Stimulated activated CD8-positive, alpha-beta memory T cell treated with anti-CD3 and anti-CD28 coated beads, Interleukin-15, amount 100 ng/mL, for 24 hours (primary cell): ENCODE measurements at places on chromosomes 4 and X.

- DNase-seq = no peak
These were observed 24.4 kb upstream of the PLAC8 start for GRCh38 chr4:83138946-83139345.

- no peak for DNase-seq
These were observed 349.2 kb downstream of the ADGRL3 start for GRCh38 chr4:61549336-61549735.

- DNase-seq = no peak
These were observed 56.5 kb downstream of the NFKB1 start for GRCh38 chr4:102557636-102558035.

GRCh38 chr4:125091-125771 lies 930 bp downstream of the ZNF718 start:
- no peak for DNase-seq

DNA sequence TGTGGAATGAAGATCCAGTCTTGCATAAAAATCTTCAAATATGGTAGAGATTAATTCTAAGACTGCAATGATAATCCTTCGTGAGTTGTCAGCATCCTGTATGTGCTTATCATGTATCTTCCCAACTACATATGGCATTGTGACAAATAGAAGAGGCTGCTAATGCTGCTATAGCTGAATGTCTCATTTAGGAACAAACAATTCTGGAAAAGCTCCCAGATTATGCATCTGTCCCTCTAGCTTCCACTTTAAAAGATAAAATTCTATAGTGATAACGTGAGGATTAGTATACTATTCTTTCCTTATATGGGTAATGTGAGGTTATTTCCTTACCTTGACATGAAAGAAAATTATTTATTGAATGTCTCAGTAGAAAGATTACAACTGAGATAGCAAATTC lies 930.9 kb downstream of the DMD start:
- no peak for DNase-seq

GRCh38 chr4:84907145-84907544 lies 59.3 kb downstream of the WDFY3 start:
- DNase-seq = no peak

DNA sequence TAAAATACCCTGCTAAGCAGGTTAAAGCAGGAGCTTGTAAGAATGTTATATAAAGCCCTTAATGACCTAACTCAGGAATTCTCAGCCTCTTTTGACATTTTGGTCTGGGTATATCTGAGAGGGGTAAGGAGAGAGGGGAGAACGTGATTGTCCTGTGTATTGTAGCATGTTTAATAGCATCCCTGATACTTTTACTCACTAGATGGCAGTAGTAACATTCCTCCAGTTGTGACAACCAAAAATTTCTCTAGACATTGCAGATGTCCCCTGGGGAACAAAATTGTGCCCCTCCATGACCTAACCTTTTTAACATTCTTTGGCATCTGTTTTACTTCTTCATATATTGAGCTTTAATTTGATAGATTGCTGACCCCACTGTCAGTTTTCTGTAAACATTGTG lies 17.9 kb downstream of the SMARCA5 start:
- DNase-seq = no peak

- DNase-seq = no peak
These were observed 335.9 kb upstream of the AADAT start for GRCh38 chr4:170425521-170426143.

- DNase-seq = no peak
These were observed 348.7 kb upstream of the HAND2 start for GRCh38 chr4:173878701-173879100.

DNA sequence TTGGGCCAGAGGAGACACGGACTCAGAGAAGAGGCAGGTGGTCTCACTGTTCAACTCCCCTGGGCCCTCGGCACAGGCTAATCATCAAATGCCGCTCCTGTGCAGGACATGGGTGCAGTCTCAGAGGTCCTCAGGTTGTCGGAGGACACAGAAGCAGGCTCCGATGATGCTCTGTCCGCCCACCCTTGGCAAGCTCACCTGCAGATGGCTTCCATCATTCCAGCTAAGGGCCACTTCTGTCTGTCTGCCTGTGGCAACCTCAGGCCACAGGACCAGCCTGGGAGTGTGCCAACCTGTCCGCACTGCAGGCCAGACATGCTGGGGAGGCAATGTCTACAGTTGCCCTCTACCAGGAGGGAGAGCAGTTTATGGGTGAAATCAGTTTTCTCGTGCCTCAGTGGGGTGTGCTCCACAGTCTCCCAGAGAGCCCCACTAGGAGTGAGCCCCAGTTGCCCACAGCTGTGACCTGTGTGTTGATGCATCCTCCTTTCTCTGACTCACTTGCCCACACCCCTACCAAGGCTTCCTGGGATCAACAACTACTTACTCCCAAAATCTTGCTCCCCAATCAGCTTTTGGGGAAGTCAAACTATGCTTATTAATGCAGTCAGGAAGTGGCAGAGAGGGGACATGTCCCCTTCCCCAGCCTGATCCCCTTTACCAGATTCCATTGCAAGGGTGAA lies 55.9 kb downstream of the HTRA3 start:
- no peak for DNase-seq

- DNase-seq = no peak
These were observed 56.6 kb upstream of the SLC6A14 start for GRCh38 chrX:116379854-116380253.

DNA sequence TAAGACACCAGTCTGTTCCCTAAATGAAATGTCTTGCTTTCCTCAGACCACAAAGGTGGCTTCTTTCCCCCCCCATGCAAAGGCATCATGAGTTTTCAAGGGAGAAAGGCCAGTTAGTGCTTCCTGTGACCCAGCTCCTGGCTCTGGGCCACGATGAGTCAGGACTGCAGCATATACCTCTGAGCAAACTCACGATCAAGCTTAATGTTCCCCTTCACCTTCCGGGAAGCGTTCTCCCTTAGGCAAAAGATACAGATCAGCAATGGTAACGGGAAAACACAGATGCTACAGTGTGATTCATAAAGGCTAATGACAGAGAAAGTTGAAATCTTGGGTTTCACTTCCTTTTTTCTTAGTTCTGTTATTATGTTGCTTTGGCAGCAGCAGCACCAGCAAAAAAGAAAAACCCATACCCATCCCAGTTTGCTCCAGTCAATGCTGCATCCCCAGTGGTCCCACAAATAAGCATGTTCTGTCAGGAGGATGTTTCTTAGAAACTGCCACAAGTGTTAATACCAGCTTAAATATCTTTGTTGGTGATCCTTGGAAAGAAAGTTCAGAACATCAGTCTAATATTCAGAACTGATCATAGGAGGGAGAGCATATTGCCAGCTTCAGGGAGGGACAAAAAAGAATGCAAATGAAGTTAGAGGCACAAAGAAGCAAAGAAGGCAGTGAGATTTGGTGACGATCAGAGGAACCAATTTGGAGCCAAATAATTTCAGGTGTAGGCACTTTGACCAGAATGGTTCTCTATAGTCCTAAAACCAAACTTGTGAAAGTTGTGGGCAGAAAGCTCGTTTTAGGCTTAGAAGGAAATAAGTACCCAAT lies 41.2 kb downstream of the LONRF3 start:
- peak; percentile 1 for DNase-seq

DNA sequence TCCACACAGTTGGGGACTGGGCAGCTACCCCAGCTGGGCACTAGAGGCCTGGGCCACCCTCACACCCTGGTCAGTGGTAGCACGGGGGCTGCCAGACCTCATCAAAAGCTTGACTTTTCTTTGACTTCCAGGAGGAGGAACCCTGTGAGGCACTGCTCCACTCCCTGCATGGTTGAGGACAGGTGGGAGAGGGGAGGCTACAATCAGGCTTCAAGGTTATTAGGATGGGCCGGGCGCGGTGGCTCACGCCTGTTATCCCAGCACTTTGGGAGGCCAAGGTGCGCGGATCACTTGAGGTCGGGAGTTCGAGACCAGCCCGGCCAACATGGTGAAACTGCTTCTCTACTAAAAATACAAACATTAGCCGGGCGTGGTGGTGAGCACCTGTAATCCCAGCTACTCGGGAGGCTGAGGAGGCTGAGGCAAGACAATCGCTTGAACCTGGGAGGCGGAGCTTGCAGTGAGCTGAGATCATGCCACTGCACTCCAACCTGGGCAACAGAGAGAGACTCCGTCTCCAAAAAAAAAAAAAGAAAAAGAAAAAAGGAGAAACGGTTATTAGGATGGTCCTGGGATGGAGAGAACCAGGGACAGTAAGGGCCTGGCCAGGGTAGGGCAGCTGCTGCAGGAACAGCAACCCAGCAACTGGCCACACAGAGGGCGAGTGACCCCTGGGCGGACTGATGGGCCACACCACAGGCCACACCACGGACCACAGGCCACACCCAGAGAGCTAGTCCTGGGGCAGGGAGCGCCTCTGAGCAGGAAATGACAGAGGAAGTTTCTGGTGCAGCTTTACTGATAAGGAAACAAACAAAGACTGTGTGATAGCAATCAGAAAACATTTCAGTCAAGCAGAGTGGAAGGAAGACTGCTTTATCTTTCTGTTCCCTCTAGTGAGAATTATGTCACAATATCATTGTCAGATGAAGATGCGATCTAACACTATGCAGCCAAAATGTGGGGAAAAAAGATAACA lies 20.5 kb upstream of the OPN1LW start:
- DNase-seq = no peak

DNA sequence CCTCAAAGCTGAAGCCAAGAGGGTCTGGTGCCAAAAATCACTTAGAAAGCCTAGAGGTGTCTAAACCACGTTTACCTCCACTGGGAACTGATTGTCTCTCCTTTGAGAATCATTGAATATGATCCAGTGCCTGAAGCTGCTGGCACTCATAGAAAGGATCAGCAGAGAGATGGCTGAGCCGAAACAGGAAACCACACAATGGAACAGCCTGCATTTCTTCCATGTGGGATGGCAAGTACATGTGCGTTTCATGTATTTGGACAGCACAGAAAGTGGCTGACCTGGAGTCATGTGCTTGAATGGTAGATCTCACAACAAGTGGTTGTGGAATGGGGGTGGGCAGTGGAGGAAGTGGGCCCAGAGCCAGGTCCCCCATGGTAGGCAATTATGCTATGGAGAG lies 533.7 kb downstream of the INPP4B start:
- no peak for DNase-seq

GRCh38 chrX:29136904-29137303 lies 549.7 kb downstream of the IL1RAPL1 start:
- no peak for DNase-seq

GRCh38 chr4:112213856-112214255 lies 17.7 kb upstream of the AP1AR start:
- no peak for DNase-seq

- no peak for DNase-seq
These were observed 32.7 kb upstream of the LIMCH1 start for GRCh38 chr4:41505161-41505661.

DNA sequence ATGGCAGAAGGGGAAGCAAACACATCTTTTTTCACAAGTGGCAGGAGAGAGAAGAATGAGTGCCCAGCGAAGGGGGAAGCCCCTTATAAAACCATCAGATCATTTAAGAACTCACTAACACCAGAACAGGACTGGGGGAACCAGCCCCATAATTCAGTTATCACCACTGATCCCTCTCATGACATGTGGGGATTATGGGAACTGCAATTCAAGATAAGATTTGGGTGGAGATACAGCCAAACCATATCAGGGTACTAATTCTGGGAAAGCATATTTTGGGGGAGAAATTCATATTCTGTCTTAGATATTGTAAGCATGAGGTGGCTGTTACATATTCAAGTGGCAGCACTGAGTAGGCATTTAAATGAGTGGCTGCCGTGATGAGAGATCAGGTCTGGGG lies 87.8 kb downstream of the RAPGEF2 start:
- DNase-seq = no peak
